Urinary bladder (tissue), 4 donors: ENCODE measurements at places on chromosomes 13 and 19. TPM values are rescaled to one million over a fixed set of nuclear protein-coding genes. Genes with fewer than 3 reads are reported as not detected.
A peak's percentile ranks its signal among the peaks of the same experiment; 100 is the strongest.

- DNase-seq: no peak
Observed at GRCh38 chr19:42333018-42333417, 7.6 kb downstream of the MEGF8 start.

DNA sequence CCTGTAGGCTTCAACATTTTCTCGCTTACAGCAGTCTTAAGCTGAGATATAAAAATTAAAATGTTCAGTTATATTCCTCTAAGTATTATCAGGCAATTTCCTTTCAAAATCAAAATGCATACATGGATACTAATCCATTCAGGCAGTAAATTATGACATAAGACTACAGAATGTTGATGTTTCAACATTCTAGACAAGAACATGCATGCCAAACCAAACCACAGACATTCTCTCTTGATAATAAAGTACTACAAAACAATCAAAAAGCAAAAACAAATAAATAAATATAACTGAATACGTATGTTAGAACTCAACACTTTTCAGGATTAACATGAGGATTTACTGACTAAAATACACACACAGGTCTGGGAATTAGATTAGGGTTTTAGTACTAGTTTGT is 7.7 kb downstream of the DIS3 start:
- DNase-seq: no peak

GRCh38 chr13:113792886-113793717 is 34.1 kb downstream of the TMEM255B start:
- no peak for DNase-seq

DNA sequence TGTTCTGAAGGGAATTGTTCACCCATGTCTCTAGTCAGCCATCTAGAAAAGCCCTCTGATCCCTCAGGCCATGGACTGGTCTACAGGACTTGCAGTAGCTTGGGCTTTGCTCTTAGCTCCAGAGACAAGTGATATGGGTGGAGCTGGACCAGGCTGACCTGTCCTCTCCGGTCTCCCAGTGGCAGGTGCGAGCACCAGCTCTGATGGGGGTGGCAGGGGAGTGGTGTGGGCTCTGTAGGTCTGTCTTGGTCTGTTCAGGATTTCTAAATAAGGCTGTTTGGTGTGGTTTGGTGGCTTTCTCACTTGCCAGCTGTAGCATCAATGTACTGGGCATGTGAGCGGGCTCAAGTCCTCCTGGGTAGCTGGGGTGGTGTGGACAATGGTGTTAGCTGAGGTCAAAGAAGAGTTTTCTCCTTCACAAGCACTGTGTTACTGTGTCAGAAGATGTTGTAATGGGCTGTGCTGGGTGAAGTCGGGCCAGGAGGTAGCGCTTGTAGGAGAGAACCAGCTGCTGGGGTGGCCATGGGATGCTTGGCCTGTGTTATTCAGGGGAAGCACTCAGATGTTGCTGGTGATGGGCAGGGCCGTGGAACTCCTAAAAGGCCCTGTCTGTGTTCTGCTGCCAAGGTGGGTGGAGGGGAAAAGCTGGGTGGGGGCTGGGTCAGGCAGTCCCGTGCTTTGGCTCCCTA is 16.9 kb downstream of the GPC6 start:
- no peak for DNase-seq

GRCh38 chr13:27024074-27024461 is 147.5 kb downstream of the USP12 start:
- no peak for DNase-seq

DNA sequence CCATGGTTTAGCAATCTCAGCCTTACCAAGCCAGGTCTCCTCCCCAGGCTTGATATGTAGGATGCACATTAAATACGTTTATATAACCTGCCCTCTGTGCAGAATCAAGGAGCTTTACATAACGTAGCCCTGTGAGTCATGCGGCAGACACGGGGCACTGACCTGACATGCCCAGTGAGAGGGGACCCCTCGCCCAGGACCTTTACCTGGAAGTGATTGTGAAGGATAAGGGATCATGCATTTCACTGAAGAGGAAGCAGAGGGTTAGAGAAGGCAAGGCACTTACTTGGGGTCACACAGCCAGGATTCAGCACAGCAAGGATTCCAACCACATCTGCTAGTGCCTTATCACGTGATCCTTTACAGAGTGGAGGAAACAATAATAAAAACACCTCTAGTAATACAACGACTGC is 18.9 kb upstream of the FOSB start:
- peak; percentile 43 for DNase-seq

Gene WDR87
- total RNA-seq: not detected

Gene UCHL3
- 37.2 TPM for total RNA-seq

Gene ZNF528
- total RNA-seq: 46.7 TPM

Gene JSRP1
- 1.6 TPM for total RNA-seq

Gene WDR88
- total RNA-seq: not detected

Gene ABCC4
- total RNA-seq: 32.5 TPM
